Fibroblast of villous mesenchyme (primary cell): ENCODE measurements at places on chromosomes 12 and 14.
A peak's percentile ranks its signal among the peaks of the same experiment; 100 is the strongest.

DNA sequence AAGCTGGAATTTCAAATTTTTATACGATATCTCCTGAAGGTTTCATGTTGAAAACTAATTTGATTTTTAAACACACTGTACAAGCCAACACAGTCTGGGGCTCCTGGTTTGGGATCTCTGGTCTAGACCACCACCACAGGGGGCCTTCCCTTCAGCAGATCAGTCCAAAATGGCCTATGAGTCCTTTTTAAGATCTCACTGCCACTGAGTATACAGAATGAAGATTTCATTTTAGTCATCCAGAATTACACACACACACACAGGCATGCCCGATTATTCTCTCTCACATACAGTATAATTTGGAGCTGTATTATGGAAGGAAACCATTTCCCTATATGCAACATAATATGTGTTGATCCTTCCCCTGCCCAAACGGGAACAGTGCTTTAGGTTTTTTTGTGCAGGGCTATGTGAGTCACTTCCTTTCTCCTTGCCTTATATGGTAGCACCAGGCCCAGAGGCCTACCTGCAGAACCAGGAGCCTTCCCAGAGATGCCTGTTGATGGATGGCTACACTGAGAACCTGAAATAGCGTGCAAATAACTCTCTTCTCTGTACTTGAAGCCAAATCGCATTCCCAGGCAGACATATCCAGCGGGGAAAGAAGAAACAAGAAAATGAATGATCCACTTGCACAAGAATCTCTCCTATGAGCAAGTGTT lies 28.1 kb upstream of the WNK1 start:
- DNase-seq, result no peak

- peak; percentile 45 for DNase-seq
These were observed 19.8 kb upstream of the PALS1 start for GRCh38 chr14:67221248-67221981.

DNA sequence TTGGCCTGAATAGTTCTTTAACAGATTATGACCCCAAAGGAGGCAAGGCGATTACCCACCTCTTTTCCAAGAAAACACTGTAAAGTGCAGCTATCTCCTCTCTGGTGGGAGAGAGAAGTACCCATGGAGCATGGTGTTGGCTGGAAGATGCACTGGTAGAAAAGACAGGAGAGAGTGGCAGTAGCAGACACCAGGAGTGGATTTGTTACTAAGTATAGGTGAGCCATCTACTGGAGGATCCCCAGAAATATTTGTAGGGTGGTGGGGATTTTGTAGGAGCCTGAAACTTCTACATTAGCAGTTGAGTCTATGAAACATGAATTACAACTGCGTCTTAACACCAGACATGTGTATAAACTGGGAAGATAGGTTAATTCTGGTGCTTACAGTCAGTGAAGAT lies 148.0 kb downstream of the SLC38A4 start:
- DNase-seq, result peak; percentile 54

GRCh38 chr12:95573951-95574576 lies 22.8 kb upstream of the USP44 start:
- DNase-seq, result no peak

DNA sequence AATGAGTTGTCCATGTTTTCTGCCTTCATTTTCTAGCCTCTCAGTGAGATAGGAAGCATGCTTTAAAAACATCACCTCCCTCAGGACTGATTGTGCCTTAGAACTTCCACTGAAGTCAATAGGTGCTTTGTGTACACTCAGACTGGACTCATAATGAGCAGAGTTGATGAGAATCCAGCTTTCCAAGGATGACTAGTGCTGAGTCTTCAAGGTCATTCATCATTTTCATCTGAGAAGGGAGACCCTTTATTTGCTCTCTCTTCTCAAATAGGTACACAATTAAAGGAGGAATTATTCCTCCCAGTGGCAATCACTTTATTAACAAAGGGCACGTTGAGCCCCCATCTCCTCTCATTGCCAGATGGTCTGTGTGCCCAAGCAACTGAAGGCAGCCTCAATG lies 210.9 kb upstream of the PRKD1 start:
- DNase-seq, result no peak

- DNase-seq, result peak; percentile 88
These were observed 5.3 kb upstream of the ACACB start for GRCh38 chr12:109110988-109111495.
